ENCODE measurements at places on chromosomes 5 and 9. TPM values are rescaled to one million over a fixed set of nuclear protein-coding genes. Genes with fewer than 3 reads are reported as not detected.
A peak's percentile ranks its signal among the peaks of the same experiment; 100 is the strongest.

- peaks cover 39% of the 10 kb centered on the region for H3K4me1 ChIP-seq
- no peaks in the 10 kb centered on the region for H3K36me3 ChIP-seq
- H3K27me3 ChIP-seq, result no peaks in the 10 kb centered on the region
- peak; percentile 71 for DNase-seq
- H3K4me3 ChIP-seq, result peak overlapping the region; percentile 38
Observed at GRCh38 chr9:114856215-114856941, 50.5 kb upstream of the TNFSF15 start.

- H3K4me3 ChIP-seq, result peak overlapping the region; percentile 7
- peaks cover 33% of the 10 kb centered on the region for H3K4me1 ChIP-seq
- H3K27ac ChIP-seq, result peak overlapping the region; percentile 92
- DNase-seq, result peak; percentile 87
Observed at GRCh38 chr5:72452515-72453245, 54.5 kb downstream of the ZNF366 start.

- peak; percentile 35 for DNase-seq
- H3K27me3 ChIP-seq, result no peaks in the 10 kb centered on the region
- H3K4me1 ChIP-seq, result peaks cover 6% of the 10 kb centered on the region
- H3K27ac ChIP-seq, result no peak overlapping the region
- no peak overlapping the region for H3K4me3 ChIP-seq
Observed at GRCh38 chr9:113588242-113588810, 124.8 kb downstream of the RGS3 start.

GRCh38 chr5:159880676-159881075 lies 35.6 kb upstream of the ADRA1B start:
- no peak for DNase-seq
- peaks cover 20% of the 10 kb centered on the region for H3K4me1 ChIP-seq
- H3K27ac ChIP-seq, result no peak overlapping the region
- H3K4me3 ChIP-seq, result no peak overlapping the region
- no peaks in the 10 kb centered on the region for H3K27me3 ChIP-seq

- DNase-seq, result no peak
- no peaks in the 10 kb centered on the region for H3K27me3 ChIP-seq
- no peak overlapping the region for H3K4me3 ChIP-seq
- H3K27ac ChIP-seq, result no peak overlapping the region
Observed at GRCh38 chr9:107858260-107858659, 368.7 kb upstream of the KLF4 start.

- no peak overlapping the region for H3K27ac ChIP-seq
- no peak for DNase-seq
- no peak overlapping the region for H3K4me3 ChIP-seq
- peaks cover 6% of the 10 kb centered on the region for H3K27me3 ChIP-seq
- H3K4me1 ChIP-seq, result no peaks in the 10 kb centered on the region
- no peaks in the 10 kb centered on the region for H3K36me3 ChIP-seq
Observed at GRCh38 chr9:126093771-126094170, 232.9 kb upstream of the MVB12B start.

GRCh38 chr9:124852121-124852828 lies 985 bp upstream of the WDR38 start:
- no peak overlapping the region for H3K27ac ChIP-seq
- H3K36me3 ChIP-seq, result peaks cover 8% of the 10 kb centered on the region
- H3K4me1 ChIP-seq, result peaks cover 10% of the 10 kb centered on the region
- peaks cover 2% of the 10 kb centered on the region for H3K27me3 ChIP-seq
- DNase-seq, result peak; percentile 82
- H3K4me3 ChIP-seq, result no peak overlapping the region

GRCh38 chr9:137550231-137550621 lies at the start of gene PNPLA7:
Gene PNPLA7, minus strand, starts transcription at chr9:137550402. Its CDS starts 205 bp downstream, at chr9:137550197.
- no peaks in the 10 kb centered on the region for H3K27me3 ChIP-seq
- H3K27ac ChIP-seq, result no peak within 1 kb of the TSS
- DNase-seq, result peak; percentile 97
- peaks cover 12% of the 10 kb centered on the region for H3K36me3 ChIP-seq
- H3K4me3 ChIP-seq, result peak within 1 kb of the TSS; percentile 74

GRCh38 chr9:99366621-99367020 lies 144.5 kb downstream of the SEC61B start:
- H3K4me1 ChIP-seq, result peaks cover 15% of the 10 kb centered on the region
- peaks cover 29% of the 10 kb centered on the region for H3K27me3 ChIP-seq
- H3K4me3 ChIP-seq, result no peak overlapping the region
- no peak for DNase-seq
- H3K36me3 ChIP-seq, result no peaks in the 10 kb centered on the region

DNA sequence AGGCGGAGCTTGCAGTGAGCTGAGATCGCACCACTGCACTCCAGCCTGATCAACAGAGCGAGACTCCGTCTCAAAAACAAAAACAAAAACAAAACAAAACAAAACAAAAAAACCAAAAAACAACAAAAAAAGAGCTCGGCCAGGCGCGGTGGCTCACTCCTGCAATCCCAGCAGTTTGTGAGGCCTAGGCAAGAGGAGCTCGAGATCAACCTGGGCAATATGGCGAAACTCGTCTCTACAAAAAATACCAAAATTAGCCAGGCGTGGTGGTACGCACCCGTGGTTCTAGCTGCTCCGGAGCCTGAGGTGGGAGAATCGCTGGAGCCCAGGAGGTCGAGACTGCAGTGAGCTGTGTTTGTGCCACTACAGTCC lies 20.2 kb downstream of the TRIM7 start:
- no peak for DNase-seq
- H3K27me3 ChIP-seq, result no peaks in the 10 kb centered on the region
- H3K27ac ChIP-seq, result no peak overlapping the region
- peak overlapping the region; percentile 76 for H3K4me3 ChIP-seq
- H3K4me1 ChIP-seq, result peaks cover 11% of the 10 kb centered on the region

DNA sequence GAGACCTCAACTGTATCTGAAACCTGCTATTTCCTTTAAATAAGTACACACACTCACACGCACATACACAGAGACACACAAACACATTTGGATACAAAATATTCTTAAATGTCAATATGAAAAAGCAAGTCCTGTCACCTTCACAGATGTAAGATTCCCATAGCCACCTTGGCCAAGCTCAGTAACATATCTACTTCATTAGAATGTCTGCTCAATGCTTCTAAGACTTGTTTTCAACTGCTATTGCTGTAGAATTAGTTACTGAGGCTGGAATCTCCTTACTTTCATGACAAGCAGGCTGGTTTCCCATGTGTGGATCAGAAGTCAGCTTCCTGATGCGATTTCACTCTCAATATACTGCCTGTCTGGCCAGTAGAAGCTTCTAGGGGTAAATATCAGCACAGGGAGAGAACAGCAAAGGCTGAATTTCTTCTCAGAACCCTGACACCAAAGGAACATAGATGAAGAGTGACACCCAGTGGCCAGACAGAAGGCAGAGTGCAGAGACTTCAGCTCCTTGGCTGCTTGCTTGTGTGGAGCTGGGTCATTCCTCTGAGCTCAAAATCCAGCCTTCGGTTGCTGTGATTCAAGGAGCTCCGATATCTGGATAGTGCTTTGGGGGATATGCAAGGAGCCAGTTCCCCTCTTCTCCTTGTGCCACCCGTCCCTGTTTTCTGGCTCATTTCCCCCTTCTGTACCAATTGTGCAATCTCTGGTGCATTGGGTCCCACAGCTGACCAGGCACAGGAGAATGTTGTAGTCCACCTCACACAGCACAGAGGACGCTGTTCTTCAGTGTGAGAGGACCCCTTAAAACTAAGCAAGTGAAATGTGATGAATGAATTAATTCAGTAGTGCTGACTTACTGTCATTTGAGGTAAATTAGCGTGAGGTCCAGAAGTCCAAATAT lies 26.6 kb upstream of the ABLIM3 start:
- no peak overlapping the region for H3K27ac ChIP-seq
- H3K36me3 ChIP-seq, result no peaks in the 10 kb centered on the region
- H3K27me3 ChIP-seq, result no peaks in the 10 kb centered on the region
- no peak overlapping the region for H3K4me3 ChIP-seq

DNA sequence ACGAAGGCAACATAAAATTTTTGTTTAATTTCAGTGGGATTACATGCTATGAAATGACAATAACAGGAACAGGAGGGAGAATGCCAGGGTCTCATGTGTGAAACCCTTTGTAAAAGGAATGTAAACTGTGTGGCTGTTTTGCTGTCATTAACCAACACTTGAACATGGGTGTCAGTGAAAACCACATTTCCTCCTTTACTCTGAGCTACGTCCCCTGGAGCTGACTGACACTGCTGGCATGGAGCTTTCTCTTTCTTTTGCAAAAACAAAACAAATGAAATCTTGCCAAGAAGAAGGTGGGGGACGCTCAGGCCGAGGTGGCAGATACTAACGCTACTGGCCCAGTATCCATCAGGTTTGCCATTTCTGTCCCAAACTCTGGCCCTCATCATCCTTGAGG lies 121.4 kb downstream of the DMRT2 start:
- H3K4me3 ChIP-seq, result no peak overlapping the region
- no peak overlapping the region for H3K27ac ChIP-seq
- H3K36me3 ChIP-seq, result no peaks in the 10 kb centered on the region
- H3K27me3 ChIP-seq, result no peaks in the 10 kb centered on the region
- no peak for DNase-seq

ORM2 gene
- not detected for total RNA-seq

CBY3 gene
- not detected for total RNA-seq

SEMA5A gene
- total RNA-seq, result 42.3 TPM

WDR31 gene
- total RNA-seq, result 1.4 TPM

AHRR gene
- 52.2 TPM for total RNA-seq

ALDH1A1 gene
- total RNA-seq, result 0.36 TPM

All from osteoblast (primary cell).